ENCODE measurements at places on chromosomes 1 and 21.

DNA sequence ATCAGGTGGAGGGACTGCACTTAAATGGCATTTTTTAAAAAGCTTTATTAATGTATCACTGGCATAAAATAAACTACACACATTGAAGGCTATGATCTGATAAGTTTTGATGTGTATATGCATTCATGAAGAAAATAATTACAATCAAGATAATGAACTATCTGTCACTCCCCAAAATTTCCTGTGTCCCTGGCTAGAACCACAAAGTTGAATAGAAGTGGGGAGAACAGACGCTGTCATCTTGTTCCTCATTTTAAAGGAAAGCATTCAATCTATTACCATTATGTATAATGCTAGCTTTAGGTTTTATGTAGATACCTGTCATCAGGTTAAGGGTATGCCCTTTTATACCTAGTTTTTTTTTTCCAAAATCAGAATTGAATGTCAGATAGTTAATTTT is 38.1 kb upstream of the C1orf87 start:
- no peak for DNase-seq

GRCh38 chr1:244054924-244055263 is 3.8 kb downstream of the ZBTB18 start:
- DNase-seq, result no peak

DNA sequence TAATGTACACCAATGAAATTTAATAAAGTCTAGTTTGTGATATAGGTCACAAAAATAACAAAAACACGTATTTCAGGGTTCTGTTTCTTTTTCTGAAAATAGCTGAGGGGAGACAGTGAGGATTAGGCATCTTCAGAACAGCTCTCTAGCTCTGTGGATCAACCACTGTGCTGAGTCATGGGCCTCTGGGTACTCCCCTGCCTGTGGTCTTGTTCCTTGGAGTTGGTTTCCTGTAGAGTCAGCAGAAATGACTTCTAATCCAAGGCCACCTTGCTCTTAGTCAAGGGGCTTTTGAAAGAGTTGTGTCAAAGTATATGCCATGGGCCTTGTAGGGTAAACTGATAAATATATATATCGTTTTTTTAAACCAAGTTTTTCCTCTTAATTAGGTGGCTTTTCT is 141.8 kb upstream of the ZRANB2 start:
- DNase-seq, result no peak

DNA sequence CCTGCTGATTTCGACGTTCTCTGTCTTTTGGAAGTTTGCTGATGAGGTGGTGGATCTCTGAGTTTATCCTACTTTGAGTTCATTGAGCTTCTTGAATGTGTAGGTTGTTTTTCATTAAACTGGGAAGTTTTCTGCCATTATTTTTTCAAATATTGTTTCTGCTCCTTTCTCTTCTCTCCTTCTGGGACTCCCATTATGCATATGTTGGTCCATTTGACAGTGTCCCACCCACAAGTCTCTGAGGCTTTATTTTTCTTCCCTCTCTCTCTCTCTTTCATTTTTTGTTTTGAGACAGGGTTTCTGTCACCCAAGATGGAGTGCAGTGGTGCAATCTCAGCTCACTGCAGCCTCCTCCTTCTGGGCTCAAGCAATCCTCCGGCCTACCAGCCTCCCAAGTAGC is 11.7 kb downstream of the TNFRSF18 start:
- no peak for DNase-seq

- DNase-seq, result no peak
Measured at GRCh38 chr21:41228006-41228370, 60.0 kb downstream of the BACE2 start.

GRCh38 chr1:50179639-50180038 is 70.9 kb downstream of the ELAVL4 start:
- DNase-seq, result no peak

GRCh38 chr21:45283035-45283610 is 4.6 kb downstream of the POFUT2 start:
- no peak for DNase-seq

- DNase-seq, result no peak
Measured at GRCh38 chr1:236907205-236907604, 97.0 kb downstream of the MT1HL1 start.

DNA sequence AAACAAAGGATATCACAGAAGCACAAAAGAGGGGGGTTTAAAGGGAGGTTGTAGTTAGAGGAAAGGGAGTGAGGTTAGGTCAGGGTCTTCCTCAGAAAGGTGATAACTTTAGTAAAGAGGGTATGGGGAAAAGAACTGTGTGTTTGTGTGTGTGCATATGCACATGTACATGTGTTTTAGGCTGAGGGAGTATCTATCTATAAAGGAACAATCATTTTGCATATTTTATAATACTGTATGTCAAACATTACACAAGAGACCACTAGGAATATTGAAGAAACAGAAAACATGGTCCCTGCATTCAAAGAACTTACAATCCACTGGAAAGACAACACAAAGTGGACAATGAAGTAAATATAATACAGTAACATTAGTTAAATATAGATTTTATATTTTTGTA is 132.2 kb downstream of the ACBD6 start:
- no peak for DNase-seq

DNA sequence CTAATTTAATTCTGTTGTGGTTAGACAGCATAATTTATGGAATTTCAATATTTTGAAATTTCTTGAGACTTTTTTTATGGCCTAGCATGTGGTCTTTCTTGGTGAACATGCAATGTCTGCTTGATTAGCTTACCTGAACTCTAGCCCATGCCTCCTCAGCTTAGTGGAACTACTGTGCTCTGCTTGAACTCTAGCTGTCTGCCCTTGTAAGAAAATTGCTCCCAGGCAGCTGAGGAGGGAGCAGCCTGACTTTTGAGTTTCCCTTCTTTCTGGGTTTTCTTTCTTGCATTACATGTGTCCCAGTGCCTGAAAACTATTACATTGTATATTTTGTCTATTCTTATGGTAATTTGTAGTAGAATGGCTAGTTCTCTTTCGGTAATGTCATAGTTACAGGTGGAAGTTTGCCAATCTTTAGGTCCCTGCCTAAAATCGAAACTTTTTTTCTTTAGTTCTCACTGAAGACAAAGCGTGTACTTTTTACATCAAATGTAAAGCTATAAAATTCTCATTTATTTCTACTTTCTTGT is 105.3 kb downstream of the MAST2 start:
- DNase-seq, result no peak

GRCh38 chr1:78420688-78421087 is 70.1 kb upstream of the PTGFR start:
- DNase-seq, result no peak
